ENCODE measurements at places on chromosomes 3 and 15. TPM values are rescaled to one million over a fixed set of nuclear protein-coding genes. Genes with fewer than 3 reads are reported as not detected.

- H3K4me3 ChIP-seq = peak overlapping the region; percentile 92
- H3K4me1 ChIP-seq = peaks cover 54% of the 10 kb centered on the region
- peak overlapping the region; percentile 85 for H3K27ac ChIP-seq
Observed at GRCh38 chr15:40105517-40106202, 3.0 kb downstream of the BMF start.

GRCh38 chr3:111627092-111627491 lies 31.9 kb upstream of the ZBED2 start:
- H3K27ac ChIP-seq = no peak overlapping the region
- H3K4me1 ChIP-seq = peaks cover 9% of the 10 kb centered on the region
- peaks cover 57% of the 10 kb centered on the region for H3K36me3 ChIP-seq
- no peak overlapping the region for H3K4me3 ChIP-seq
- no peak for DNase-seq
- no peaks in the 10 kb centered on the region for H3K27me3 ChIP-seq

SMCO1 gene
- not detected for total RNA-seq

- no peak for DNase-seq
- H3K27ac ChIP-seq = no peak overlapping the region
- H3K36me3 ChIP-seq = no peaks in the 10 kb centered on the region
- H3K4me3 ChIP-seq = no peak overlapping the region
- no peaks in the 10 kb centered on the region for H3K4me1 ChIP-seq
Observed at GRCh38 chr3:189710620-189711402, 79.6 kb downstream of the TP63 start.

DNA sequence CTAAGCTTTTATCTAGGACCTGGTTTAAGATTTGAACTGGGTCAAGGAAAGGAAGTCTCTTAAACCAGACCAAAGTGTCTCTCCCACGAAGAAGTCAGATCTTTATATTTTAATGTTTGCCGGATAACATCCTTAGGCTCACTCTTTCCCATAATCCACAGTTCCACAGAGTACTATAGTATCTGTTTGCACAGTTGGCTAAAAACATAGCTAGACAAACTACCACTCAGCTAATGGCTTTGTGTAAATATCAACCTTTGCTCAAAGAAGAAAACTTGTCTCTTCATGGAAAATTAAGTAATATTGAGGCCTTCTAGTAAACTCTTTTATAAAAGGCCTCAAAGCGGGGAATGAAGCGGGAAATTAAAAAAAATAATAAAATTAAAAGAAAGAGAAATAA lies 13.5 kb upstream of the SLC9C1 start:
- DNase-seq = no peak
- no peak overlapping the region for H3K4me3 ChIP-seq
- H3K27ac ChIP-seq = no peak overlapping the region
- no peaks in the 10 kb centered on the region for H3K4me1 ChIP-seq
- H3K27me3 ChIP-seq = no peaks in the 10 kb centered on the region

- no peak for DNase-seq
- H3K4me1 ChIP-seq = peaks cover 22% of the 10 kb centered on the region
- H3K36me3 ChIP-seq = no peaks in the 10 kb centered on the region
- H3K27me3 ChIP-seq = no peaks in the 10 kb centered on the region
Observed at GRCh38 chr3:39128951-39129350, 21.5 kb downstream of the TTC21A start.
